ENCODE measurements at places on chromosomes 6 and 20. TPM values are rescaled to one million over a fixed set of nuclear protein-coding genes. Genes with fewer than 3 reads are reported as not detected.

Gene POLR3F
- total RNA-seq: 12.9 TPM

Gene SLC17A2
- not detected for total RNA-seq

Gene BACH2
- total RNA-seq: 13.1 TPM

- H3K36me3 ChIP-seq: no peaks in the 10 kb centered on the region
- H3K27ac ChIP-seq: no peak overlapping the region
- no peak for DNase-seq
Measured at GRCh38 chr6:33861722-33862121, 57.9 kb upstream of the MLN start.

DNA sequence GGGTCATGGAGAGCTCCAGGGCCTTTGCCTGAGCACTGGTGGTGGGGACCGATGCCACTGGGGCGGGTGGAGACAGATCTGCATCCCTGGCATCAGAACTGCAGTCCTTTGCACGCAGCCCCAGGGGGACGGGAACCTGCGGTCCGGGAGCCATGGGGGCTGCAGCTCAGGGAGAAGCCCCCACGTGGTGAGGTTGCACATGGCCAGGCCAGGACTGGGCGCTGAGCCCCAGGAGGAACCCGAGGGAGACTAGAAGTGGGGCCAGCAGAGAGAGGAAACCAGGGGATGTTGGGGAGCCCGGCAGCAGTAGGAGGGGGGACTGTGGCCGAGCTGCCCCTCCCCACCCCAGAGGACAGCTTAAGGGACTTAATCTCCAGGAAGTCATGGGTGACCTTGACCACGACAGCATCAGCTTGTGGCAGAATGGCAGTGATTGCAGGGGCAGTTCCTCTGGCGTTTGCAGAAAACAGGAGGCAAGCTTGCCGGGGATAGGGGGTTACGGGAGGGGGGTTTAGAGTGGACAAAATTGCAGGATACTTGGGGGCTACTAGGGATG is 18.0 kb upstream of the LSM14B start:
- H3K27me3 ChIP-seq: peaks cover 2% of the 10 kb centered on the region
- no peaks in the 10 kb centered on the region for H3K4me1 ChIP-seq
- H3K36me3 ChIP-seq: peaks cover 15% of the 10 kb centered on the region
- no peak for DNase-seq

DNA sequence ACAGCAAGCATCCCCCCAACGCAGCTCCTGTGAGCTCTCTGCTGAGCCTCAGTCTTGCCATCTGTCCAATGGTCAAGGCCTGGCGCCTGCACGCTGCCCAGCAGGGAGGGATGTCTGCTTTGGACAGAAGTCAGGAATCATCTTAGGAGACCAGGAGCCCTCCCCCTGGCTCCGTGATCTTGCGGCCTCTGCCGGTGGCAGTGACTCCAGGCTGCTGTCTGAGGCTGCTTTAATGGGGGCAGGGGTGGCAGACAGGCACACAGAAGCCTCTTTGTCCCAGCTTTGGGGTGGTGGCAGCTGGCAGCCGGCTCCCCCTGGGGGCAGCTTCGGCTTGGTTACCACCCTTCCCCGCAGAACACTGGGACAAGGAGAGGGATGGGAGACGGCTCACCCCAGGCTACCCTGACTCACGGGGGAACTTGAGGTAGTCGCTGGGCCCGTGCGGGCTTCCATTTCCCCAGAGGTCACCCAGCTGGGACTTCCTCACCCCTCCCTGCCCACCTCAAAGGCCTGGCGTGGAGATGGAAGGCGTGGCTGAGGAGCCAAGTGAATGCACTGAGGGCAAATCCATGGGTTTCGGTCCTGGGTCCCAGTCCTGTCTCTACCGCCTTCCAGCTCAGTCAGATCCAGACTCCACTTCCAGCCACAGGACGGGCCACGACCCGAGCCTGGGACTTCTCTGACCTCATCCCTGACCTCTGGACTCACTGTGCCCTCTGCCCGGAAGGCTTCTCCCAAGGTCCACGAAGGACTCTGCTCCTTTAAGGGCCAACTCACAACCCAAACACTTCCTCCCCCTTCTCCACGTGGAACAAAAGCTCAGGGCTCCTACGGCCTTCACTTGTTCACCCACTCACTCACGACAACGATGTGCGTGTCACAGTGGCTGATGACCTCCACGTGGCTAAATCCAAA is 14.8 kb downstream of the PEDS1 start:
- DNase-seq: peak; percentile 55
- H3K27ac ChIP-seq: peak overlapping the region; percentile 91
- H3K4me3 ChIP-seq: peak overlapping the region; percentile 70
- H3K4me1 ChIP-seq: peaks cover 43% of the 10 kb centered on the region
- no peaks in the 10 kb centered on the region for H3K27me3 ChIP-seq

- DNase-seq: no peak
- no peak overlapping the region for H3K27ac ChIP-seq
- no peaks in the 10 kb centered on the region for H3K36me3 ChIP-seq
- H3K27me3 ChIP-seq: no peaks in the 10 kb centered on the region
- no peaks in the 10 kb centered on the region for H3K4me1 ChIP-seq
- H3K4me3 ChIP-seq: no peak overlapping the region
Measured at GRCh38 chr6:81950877-81951276, 198.4 kb upstream of the TENT5A start.

DNA sequence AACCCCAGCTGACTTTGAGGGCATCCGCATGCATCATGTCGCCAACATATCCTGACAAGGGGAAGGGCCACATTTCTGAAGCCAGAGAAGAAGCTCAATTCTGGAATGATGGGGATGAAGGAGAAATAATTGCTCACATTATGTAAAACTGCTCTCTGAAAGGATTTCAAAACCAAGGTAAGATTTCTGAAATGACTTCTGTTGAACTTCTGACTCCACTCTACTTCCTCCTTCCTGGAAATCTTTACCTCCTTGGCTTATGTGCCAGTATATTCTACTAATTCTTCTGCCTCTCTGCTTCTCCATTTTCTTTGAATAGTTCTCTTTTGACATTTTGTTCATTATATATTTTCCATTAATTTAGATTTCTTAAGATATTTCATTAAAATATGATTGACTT is 31.9 kb downstream of the HLA-DPB1 start:
- H3K4me1 ChIP-seq: no peaks in the 10 kb centered on the region
- H3K27me3 ChIP-seq: peaks cover 85% of the 10 kb centered on the region
- no peaks in the 10 kb centered on the region for H3K36me3 ChIP-seq
- H3K27ac ChIP-seq: no peak overlapping the region
- H3K4me3 ChIP-seq: no peak overlapping the region

GRCh38 chr6:157647261-157647915 is 175.7 kb upstream of the SNX9 start:
- no peaks in the 10 kb centered on the region for H3K27me3 ChIP-seq
- no peaks in the 10 kb centered on the region for H3K4me1 ChIP-seq
- DNase-seq: no peak
- peak overlapping the region; percentile 43 for H3K27ac ChIP-seq
- no peak overlapping the region for H3K4me3 ChIP-seq

- no peaks in the 10 kb centered on the region for H3K36me3 ChIP-seq
- H3K4me1 ChIP-seq: peaks cover 11% of the 10 kb centered on the region
- no peak overlapping the region for H3K4me3 ChIP-seq
- DNase-seq: no peak
Measured at GRCh38 chr6:39090036-39090435, 24.9 kb downstream of the SAYSD1 start.
